Adrenal gland (tissue), 19 donors: ENCODE measurements at places on chromosomes 2 and 18.

DNA sequence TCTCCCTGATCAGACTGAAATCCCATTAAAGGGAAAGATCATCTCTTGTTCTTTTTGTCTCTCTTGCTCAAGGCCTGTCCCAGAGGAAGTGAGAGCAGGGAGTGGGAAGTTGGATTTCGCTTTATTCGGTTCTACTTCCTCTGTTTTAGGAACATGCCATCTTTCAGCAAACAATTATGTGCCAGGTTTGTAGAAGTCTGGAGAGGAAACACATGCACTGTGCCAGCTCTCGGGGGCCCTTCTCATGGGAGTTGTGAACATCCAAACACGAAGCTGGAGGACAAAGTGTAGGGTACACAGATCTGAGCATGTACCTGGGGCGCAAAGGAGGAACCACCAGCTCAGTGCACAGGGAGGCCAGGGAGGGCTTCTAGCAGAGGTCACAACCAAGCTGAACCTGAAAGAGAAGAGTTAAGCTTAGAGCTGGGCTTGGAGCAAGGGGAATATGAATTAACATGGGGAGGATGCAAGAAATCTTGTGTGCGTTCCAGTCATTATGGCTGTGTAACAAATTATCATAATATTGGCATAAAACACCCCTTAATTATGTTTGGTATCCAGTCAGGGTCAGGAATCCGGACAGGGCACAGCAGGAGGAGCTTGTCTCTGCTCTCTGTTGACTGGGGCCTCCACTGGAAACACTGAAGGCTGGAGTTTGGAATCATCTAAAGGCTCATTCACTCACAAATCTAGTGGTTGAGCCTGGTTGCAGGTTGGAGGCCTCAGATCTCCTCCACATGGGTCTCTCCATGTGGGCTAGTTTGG is 128.6 kb downstream of the ZFP36L2 start:
- DNase-seq: no peak

DNA sequence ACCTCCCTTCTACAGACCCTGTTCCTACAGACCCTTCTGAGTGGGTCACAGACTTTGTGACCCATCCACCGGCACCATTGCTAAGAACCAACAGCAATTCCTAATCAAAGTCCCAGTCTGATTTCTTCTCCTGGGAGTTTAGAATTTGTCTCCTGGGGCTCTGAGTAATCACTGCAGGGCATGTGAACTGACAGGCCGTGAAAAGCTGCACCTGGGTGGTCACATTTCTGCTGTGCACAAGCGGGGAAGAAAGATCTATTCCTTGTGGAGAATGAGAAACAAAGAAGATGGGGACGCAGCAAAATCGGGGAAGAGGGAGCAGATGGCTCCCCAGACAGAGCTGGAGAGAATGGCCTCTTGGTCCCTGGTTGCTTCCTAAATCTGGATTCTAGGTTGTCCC is 151.0 kb downstream of the ARL4C start:
- no peak for DNase-seq

- DNase-seq: no peak
Observed at GRCh38 chr18:25743646-25744151, 346.7 kb downstream of the SS18 start.

DNA sequence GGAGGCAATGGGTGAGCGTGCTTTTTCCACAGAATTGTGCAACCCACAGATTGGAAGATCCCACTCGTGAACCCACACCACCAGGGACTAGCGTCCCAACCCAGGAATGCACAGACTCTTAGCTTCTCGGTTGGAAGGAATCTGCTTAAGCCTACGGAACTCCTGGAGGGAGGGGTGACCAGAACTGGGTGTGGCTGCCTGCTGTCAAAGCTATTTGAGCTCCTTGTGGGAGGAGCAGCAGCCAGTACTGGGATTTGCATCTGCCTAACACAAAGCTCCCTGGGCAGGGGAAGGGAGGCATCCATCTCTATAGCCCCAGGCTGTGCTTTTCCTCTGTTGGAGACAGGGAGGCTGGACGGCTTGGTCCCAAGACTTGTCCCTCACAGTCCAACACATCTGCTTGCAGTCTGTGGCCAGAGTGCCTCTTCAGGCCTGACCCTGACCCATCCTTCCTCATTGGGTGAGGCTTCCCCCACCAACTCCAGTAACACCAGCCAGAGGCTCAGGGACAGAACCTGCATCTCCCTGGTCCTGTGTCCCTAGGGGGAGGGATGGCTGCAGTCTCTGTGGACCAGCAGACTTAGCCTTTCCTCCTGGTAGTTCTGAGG is 27.9 kb downstream of the HNMT start:
- DNase-seq: no peak

- no peak for DNase-seq
Observed at GRCh38 chr18:14179306-14179705, 47.1 kb upstream of the ZNF519 start.

- DNase-seq: no peak
Observed at GRCh38 chr18:61851940-61852451, 40.8 kb downstream of the RNF152 start.
